ENCODE measurements at places on chromosomes 12 and 14. TPM values are rescaled to one million over a fixed set of nuclear protein-coding genes. Genes with fewer than 3 reads are reported as not detected.

LUM gene
- total RNA-seq: 0.28 TPM

ACVRL1 gene
- 0.64 TPM for total RNA-seq

KCNH5 gene
- total RNA-seq: 0.60 TPM

IAPP gene
- total RNA-seq: not detected

Data from WTC11 (cell line).